ENCODE measurements at places on chromosomes 1 and 21.

DNA sequence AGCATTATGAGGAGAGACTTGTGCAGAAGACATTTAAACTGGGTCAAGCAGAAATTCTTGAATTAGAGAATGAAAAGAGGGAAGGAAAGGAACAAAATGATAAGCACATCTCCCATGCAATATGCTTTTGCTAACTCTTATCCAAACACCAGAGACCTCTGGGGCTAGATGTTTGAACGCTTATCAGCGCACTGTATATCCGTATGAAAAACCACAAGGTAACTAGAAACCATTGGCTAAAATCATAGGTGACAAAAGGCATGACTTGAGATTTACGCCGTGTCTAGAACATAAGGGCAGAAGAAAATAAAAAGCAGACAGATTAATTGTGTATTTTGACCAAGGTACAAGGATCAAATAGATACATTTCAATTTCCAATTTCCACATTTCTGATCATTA, 38.0 kb upstream of the TIAM1 start:
- no peak for DNase-seq

DNA sequence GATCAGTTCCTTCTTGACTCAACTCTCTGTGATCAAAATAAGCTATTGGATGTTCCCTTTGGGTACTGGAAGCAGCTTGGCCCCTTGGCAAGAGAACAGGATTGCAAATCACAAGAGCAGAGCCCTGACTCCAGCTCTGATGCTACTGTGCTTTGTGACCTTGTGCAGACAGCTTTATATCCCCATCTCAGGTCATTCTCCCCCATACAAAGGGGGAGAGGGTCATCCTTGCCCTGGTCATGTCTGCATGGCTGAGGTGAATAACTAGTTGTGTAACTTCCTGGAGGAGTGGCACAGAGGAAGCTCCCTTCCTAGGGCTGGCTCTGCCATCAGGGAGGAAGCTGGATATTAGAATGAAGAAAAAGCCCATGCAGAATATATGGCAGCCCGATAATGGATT, 142.9 kb downstream of the DHRS3 start:
- no peak for DNase-seq

DNA sequence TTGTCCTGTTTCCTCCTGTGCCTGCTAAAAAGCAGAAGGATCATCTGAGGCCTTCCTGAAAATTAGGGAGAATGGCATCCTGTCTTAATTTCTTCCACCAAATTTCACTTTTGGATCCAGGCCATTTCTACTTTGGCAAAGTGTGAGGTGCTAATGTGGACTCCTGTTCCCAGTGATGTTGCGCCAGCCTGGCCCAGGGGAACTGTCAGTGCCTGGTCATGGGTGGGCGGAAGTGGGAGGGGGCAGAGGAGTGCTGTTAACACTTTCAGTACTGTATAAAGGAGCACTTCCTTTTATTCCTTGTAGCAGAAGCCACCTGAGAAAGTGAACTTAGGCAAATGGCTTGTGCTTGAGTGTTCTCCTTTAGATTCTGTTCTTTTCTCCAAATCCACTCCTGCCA, 19.9 kb downstream of the ELAPOR1 start:
- DNase-seq = peak; percentile 67

GRCh38 chr1:116125758-116126157, 14.6 kb downstream of the MAB21L3 start:
- DNase-seq = no peak

DNA sequence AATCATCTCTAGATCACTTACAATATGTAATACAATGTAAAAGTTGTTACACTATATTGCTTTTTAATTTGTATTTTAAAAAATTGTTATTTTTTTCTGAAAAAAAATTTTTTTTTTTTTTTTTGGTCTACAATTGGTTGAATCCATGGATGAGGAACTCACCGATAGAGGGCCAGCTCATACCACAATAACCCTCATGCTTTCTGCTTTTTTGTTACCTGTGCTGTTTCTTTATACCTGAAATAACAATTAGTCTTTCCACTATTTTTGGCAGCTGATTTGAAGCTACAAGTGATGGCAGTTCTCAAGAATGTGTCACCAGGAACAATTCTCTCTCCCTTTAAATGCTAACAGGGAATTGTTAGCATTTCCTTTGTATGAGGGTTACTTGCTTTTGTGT, 12.0 kb downstream of the SMG7 start:
- DNase-seq = no peak

DNA sequence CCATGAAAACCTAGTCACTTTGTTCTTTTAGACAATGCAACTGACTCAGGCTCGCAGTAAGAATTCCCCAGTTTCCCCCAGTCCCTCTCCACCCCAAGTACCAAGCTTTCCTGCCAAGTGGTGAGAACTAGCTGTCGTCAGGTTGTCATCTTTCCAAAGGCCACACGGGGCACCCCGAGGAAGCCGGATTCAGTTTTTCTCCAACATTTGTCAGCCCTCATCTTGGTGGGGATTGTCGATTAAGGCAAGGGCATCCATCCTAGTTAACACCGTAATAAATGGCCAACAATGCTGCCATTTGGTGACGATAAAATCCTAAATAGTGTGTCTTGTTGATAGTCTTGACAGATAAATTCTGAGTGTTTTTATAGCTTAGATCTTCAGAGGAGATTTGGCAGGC, 55.9 kb upstream of the PROX1 start:
- peak; percentile 14 for DNase-seq

DNA sequence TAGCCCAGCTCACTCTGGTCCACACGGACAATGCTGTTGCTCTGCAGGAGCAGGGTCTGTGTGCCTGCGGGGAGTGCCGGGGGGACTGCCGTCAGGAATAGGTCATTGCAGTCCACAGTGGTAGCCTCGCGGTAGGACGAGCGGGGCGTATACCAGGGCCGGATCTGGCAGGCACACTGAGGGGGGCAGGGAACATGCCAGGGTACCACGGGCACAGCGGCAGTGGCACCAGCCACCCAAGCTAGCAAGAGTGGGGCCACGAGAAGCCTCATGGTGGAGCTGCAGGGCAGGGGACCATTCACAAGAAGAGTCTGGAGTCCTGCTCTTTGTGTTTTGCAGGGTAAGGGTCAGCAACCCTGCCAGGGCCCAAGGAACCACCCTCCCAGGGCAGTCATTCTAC, 65.8 kb downstream of the LRRN2 start:
- DNase-seq = peak; percentile 27

GRCh38 chr1:58089898-58090534, 456.5 kb downstream of the OMA1 start:
- no peak for DNase-seq

GRCh38 chr1:76154206-76154956, 79.8 kb downstream of the ST6GALNAC3 start:
- peak; percentile 71 for DNase-seq

DNA sequence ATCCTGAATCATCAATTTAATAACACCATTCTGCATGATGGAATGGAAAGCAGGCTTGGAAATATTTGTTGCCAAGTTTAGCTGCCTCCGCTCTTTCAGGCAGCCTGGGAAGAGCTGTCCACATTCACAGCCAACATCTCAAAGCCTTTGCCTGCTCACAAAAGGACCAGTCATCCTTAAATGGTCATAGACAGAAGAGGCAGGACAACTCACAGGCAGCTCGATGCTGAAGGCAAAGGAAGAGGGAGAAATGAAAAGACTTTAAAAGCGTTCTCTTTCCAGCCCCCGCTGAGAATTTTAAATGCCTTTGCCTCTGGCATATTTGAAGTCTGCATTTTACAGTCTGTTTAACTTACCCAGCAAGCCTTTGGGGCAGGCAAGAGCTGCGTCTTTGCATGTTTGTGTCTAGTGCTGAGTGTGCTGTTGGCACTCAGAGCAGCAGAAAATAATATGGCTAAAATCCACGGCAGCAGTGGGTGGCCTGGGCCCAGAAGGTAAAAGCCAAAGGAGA, 68.9 kb downstream of the NMNAT2 start:
- peak; percentile 96 for DNase-seq

DNA sequence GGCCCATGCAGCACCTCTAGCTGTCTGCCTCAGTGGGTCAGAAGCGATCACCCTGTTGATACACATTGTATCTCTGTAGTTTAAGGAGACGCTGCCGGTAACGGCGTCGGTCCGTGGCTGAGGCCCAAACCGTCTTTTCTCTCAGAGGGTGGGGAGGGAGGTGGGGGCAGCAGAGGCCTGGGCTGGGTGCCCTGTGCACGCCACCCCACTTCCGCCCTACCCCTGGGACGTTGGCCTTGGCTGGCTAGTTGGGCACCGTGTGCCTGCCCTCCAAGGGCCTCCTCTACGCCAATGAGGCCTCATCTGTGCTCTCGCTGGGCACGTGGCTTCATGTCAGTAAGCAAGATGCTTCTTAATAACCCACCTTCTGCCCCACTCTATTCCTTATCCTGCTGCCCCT, 9.4 kb downstream of the ZC3H12A start:
- DNase-seq = no peak

DNA sequence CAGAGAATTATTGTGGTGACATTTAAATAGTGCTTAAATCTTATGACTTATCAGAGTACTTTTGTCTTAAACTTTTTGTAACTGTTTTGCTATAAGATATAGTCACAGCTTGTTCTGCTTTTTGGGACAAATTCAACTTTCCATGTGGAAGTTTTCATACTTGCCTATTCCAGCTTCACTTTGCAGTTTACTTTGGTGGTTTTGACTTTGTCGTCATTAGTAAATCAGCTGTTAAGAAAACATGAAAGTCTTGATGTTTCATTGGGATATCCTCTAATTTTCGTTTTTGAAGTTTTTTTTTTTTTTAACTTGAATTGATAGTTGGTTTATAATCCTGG, 31.3 kb downstream of the SDCCAG8 start:
- no peak for DNase-seq

GRCh38 chr1:228048120-228048519, 34.4 kb upstream of the ARF1 start:
- no peak for DNase-seq

DNA sequence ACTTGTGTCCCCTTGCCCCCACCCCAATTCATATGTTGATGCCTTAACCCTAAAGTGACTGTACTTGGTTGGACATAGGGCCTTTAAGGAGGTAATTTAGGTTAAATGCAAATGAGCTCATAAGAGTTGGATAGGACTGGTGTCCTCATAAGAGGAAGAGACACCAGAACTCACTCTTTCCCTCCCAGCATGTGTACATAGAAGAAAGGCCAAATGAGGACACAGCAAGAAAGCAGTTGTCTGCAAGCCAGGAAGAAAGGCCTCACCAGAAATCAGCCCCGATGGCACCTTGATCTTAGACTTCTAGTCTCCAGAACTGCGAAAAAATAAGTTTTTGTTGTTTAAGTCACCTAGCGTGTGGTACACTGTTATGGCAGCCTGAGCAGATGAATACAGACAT, 45.5 kb downstream of the RAB3GAP2 start:
- DNase-seq = peak; percentile 25

GRCh38 chr1:89829186-89829585, 8.4 kb downstream of the LRRC8D start:
- no peak for DNase-seq

GRCh38 chr1:185368313-185368855, 51.3 kb upstream of the IVNS1ABP start:
- no peak for DNase-seq

DNA sequence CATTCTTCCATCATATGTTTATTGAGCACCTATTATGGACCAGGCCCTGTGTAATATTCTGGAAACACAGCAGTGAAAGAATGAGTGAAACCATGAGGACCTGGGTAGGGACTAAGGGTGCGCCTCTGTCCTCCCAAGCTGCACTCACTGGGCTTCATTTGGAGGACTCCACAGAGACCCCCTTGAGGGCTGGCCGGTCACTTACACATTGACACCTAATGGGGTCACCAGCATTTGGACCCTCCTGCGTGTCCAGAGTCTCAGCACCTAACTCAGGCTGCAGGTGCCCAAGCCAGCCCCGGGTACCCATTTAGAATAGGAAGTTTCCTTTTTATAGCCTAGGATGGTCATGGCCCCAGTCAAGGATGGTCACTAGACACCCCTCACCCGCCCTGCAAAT, 2.8 kb upstream of the FNDC5 start:
- no peak for DNase-seq

GRCh38 chr1:75087278-75087677, 46.9 kb upstream of the LHX8 start:
- DNase-seq = no peak

DNA sequence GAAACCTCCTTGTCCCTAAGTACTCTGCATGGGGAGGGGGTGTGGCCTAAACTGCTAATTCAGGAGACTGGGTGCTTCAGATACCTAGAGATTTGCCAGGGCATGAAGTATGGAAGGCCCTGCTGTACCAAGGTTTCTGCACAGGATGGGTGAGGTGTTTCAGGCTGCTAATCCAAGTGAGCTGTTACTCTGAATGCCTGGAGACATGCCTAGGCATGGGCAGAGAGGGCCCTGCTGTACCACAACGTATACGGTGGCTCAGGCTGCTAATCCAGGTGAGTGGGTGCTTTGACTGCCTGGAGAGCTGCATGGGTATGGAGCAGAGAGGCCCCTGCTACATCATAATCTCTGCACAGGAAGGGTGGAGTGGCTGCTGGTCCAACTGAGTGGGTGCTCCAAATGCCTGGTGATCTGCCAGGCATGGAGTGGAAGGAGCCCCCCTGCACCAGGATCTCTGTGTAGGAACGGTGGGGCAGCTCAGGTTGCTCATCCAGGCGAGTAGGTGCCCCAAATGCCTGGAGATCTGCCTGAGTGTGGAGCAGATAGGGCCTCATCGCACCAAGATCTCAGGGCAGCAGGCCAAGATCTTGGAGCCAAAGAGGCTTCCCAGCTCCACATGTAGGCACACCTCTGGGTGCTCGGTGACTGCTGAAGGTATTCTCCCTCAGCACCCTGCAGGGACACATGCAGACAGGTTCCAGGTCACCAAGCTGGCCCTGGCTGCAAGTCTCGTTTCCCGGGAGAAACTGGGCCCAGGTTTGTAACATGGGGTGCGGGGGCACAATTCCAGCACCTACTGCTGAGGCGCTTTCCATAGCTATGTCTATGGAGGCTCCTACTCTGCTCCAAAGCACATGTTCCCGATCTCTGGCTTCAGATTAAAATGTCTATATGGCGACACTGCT, 252.5 kb upstream of the PLXNA2 start:
- DNase-seq = no peak

DNA sequence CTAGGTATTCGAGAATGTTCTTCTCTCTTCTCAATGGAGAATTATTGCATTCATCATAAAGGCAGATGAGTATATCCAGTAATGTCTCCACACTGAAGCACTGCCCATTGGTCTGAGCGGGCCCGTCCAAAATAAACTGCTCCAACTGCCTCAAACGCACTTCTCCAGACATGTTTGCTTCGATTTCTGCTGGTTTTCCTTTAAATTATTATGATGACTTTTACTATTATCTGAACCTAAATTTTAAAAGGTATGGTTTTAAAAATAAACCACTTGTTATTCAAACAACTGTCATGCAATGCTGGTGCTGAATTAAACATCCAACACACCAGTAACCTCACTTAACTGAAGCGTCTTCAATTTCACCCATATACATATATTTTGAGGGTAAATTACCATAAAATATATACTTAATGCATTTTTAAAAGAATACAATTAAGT, 1.3 kb downstream of the CDC42BPA start:
- DNase-seq = peak; percentile 55

- no peak for DNase-seq
These were observed 270.7 kb upstream of the RUNX1 start for GRCh38 chr21:35319684-35320283.

Data from NCI-H69 (cell line).